ENCODE measurements at places on chromosomes 16 and 17.

DNA sequence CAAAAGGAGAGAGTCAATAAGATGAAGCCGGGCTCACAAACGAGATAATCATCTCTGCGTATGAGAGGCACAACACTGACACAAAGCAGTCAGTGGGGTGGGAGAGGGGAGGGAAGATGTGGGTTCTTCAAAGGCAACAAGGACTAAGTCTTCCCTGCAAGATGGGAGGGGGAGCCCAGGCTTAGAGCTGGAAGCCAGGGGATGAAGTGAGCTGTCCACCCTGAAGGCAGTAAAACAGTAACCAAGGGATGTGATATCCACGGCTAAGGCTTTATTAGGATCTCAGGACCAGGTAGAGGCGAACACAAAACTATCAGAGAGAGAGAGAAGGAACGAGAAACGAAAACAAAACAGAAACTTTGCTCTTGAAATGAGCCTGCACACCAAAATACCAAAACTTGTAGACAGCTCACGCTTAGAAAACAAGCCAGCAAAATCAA is 115.9 kb downstream of the DYNLRB2 start:
- DNase-seq: no peak

DNA sequence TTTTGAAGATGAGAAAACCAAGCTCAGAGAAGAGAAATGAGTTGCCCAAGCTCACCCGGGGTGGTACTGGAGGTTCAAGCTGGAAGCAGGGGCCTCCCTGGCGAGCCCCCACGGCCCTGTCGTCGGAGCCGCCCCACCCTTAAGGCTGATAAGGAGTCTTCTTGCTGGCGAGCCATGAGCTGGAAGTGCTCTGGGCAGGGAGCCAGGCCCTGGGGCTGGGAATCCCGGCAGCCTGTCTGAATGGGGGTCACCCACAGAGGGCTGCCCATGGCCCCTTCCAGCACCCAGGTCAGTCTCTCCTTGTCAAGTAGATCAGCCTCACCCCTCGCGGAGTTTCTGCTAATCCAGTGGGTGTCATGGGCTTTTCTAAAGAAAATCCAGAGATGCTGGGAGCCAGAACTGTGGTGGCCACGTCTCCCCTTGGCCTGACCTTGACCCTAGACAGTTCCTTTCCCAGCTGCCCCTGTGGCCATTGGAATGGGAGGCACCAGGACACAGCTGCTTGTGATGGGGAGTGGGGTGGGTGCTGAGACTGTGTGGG is 1.2 kb upstream of the P2RX1 start:
- peak; percentile 21 for DNase-seq

DNA sequence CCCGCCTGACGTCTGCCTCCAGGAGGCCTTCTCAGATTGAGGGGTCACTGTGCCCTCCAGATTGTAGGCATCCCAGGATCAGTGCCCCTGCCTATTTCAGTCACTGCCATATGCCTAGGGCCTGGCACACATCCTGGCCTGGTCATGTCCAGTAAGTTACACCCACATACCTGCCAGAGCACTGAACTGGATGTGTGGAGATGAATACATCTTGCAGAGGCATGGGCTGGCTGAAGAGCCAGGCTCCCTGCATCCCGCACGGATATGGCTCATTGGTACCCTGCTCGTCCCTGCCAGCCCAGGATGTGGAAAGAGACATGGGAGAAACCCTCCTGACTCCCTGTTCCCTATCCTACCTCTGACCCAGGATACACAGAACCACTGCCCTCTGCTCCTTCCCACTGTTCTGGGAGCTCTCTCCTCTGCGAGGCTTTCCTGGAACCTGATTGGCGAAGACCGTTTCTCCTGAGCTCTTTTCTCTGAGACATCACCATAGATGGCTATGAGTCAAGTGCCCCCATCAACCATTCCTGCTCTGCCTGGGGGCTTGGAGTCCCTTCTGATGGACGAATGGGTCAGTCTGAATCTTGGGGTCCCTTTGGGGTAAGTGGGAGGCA is 40.0 kb upstream of the TAC4 start:
- DNase-seq: no peak

DNA sequence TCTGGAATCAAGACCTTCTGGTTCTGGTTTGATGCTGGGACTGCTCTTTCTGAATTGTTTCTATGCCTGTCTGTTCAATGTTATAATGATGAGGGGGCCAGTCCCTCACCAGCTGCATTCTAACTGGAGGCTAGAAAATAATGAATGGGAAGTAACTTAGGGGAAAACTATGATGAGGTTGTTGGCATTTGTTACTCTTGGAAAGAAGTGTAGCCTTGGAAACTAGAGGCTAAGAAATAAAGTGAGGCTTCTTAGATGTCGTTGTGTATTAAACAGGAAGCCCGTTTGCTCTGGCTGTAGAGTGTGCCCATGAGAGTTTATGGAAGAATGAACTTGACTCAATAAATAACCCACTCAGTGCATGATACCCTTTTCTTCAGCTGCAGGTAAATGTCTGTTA is 140.8 kb downstream of the PRKCA start:
- DNase-seq: no peak

DNA sequence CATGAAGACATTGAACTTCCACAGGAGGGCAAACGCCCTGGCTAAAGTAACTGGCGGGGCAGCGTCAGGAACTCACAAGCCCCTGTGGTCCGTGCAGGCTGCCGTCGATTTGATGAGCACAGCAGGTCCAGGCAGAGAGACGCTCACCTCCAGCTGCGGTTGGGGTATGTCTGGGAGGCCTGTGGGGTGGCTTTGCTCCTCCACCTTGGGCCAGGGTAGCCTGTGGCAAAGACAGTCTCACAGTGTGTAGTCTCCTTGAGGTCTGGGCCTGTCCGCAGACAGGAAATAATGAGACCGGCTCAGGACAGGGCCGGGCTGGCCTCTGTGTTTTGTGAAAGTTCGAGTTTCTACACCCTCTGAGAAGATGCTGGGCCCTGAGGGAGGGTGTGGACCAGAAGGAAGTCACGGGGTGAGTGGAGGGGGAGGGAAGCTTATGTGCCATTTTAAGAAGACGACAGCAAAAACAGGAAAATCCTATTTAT is 103.3 kb downstream of the METRNL start:
- no peak for DNase-seq

- no peak for DNase-seq
These were observed 154.8 kb downstream of the SLC39A11 start for GRCh38 chr17:72937707-72938106.

- no peak for DNase-seq
These were observed 36.5 kb upstream of the VWA3A start for GRCh38 chr16:22055881-22056280.

GRCh38 chr16:57798267-57798810 is 4.0 kb downstream of the KIFC3 start:
- DNase-seq: no peak
